ENCODE measurements at places on chromosomes 2 and 18.

DNA sequence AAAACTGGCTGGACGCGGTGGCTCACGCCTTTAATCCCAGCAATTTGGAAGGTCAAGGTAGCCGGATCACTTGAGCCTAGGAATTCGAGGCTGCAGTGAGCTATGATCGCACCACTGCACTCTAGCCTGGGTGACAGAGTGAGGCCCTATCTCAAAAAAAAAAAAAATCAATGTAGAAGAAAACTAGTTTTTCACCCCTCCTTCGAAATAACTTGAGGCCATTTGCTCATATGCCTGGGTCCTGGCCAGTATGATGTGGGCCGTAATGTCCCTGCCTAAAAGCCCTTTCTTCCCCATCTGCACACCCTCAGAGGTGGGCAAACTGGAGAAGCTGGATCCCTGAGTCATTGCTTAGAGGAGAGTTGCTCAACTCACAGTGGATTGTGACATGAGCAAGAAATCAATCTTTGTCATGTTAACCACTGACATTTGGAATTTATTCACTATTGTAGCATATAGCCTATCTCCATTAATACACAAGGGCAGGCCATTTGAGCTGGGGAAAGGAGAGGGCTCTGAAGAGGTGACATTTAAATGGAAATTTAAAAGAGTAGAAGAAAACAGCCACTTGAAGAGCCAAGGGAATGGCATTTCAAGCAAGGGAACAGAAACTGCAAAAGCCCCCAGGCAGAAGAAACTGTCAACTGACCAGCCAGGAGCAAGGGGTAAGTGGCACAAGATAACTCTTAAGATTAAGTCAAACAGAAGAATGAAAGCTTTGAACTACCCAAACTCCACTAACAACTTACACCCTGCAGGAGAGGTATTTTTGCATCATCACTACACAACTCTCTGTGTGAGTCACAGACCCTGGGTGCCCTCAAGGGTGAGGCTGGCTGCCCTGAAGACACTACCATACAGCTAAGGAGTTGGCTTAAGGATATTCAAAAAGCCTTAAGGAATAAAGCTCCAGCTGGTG lies 7.6 kb upstream of the METTL21A start:
- DNase-seq = no peak

- DNase-seq = no peak
These were observed 56.1 kb downstream of the SRD5A2 start for GRCh38 chr2:31524592-31524991.

DNA sequence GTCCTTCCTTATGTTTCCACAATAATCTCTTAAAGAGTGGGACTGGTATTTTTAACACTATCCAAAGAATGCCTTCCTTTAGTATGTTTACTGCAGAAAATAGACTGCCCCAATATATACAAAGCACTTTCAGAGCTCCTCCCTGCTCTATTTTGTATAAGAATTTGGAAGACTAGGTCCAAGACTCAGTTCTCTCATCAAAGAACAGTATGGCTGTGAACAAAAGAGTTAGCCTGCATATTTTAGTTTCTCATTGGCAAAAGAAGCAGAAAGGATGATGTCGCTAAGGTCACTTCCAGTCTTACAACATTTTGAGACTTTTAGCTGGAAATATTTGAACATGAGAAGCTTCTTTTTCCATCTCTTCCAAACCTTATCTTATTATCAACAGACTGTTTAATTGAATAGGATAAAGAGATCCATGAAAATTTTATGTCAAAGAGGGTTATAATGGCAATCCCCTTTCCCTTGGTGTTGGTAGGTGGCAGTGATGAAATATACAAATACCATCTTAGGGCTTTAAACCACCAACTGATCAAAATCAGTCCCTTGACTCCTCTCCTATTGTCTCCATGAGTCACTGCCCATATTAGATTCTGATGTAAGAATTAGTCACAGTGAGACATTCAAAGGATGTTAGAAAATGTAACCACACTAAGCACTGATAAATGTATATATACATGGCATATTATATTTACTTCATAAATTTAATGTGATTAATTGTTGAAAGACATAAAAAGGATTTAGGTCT lies 266.9 kb upstream of the DSEL start:
- no peak for DNase-seq

GRCh38 chr2:289362-290089 lies 1.6 kb upstream of the ALKAL2 start:
- DNase-seq = no peak

- no peak for DNase-seq
These were observed 152.4 kb upstream of the NCK2 start for GRCh38 chr2:105592288-105592687.

DNA sequence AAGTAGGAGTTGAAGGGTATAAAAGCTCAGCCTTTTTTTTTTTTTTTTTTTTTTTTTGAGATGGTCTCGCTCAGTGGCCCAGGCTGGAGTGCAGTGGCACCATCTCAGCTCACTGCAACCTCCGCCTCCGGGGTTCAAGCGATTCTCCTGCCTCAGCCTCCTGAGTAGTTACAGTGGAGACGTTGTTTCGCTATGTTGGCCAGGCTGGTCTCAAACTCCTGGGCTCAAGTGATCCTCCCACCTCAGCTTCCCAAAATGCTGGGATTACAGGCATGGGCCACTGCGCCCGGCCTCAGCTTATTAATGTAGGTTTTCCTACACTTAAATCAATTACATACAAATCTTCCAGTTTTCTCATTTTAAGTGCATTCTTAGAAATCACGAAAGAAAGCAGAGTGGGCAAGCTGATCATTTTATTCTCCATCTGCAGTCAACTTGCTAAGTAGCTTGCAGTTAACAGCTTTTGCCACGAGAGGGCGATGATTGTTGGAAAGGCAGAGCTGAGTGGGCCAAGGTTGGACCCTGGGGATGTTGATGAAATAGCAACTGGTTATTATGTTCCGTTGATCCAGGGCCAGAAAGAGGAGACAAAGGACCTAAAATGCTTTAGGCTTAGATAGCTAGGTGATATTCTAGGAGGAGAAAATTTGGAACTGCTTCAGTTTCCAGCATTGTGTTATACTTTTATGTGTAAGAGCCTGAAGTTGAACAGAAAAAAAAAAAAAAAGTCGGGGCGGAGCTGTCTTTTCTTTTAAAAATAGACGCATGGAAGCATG lies 234.4 kb upstream of the EPAS1 start:
- DNase-seq = peak; percentile 71

GRCh38 chr2:239339241-239339640 lies 61.6 kb downstream of the HDAC4 start:
- DNase-seq = no peak

GRCh38 chr2:195027947-195028346 lies 629.1 kb upstream of the SLC39A10 start:
- DNase-seq = no peak
